ENCODE measurements at places on chromosomes 2 and 18.

DNA sequence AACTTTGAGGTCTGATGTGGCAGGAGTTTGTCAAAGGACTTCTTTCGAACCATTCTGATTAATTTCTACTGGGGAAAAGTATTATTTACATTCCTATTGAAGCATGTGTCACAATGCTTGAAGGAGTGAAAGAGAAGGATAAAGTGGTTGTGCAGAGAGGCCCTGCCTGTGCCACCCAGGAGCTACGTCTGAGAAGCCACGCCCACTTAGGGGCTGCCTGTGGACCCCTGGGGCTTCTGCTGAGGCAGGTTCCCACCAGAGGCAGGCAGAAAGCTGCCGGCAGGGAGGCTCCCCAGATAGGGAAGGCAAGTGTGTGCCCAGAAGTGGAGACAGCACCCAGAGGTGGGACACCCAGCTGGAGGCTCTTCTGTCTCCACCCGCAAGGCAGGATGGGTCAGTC, 47.4 kb downstream of the GBX2 start:
- no peak for DNase-seq

DNA sequence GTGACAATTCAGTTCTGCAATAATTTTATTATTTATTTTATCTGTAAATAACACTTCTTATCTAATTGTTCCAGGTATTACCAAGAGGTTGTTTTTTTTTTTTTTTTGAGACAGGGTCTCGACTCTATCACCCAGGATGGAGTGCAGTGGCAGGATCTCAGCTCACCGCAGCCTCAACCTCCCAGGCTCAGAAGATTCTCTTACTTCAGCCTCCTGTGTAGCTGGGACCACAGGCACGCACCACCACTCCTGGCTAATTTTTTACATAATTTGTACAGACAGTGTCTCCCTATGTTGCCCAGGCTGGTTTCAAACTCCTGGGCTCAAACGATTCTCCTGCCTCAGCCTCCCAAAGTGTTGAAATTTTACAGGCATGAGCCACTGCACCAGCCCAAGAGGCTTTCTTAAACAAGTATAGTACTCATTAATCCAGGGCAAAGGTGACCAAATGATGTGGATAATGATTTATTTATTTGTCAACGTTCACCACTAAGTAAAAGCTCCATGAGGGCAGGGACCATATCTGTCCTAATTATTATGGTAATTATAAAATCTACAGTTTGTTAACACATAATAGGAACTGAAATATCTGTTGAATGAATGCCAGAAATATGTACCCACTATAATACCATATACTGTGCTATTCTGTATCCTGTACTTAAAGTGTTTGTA, 12.0 kb downstream of the STK17B start:
- DNase-seq, result no peak

GRCh38 chr2:177633910-177634294, 241.3 kb downstream of the AGPS start:
- DNase-seq, result no peak

DNA sequence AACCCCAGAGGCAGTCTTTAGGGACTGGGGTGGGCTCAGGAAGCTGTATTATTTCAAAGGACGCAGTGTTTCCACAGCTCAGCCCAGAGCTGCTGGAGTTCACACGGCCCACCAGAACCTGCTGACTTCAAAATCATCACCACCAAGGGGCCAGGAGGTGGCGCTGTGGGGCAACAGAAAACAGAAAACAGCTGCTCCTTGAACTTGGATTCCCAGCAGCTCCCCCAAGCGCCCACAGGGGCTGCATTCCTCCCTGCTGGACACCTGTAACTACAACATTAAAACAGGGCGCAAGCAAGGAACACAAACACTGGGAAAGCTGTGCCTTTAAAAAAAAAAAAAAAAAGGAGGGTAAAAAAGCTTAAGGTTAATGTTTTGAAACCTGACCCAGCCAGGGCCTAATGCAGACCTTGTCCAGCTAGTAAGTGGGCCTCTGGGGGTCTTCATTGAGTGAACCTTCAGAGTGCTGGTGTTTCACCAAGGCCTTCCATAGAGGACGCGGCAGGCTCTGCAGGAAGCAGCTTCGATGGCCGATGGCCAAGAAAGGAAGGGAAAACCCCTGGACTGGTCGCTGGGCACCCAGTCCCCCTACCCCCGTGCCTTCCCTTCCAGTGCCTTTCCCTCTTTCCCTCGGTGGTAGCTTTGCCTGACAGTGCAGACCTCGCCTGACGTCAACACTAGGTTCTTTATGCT, 25.9 kb downstream of the MLPH start:
- DNase-seq, result peak; percentile 88

- DNase-seq, result no peak
Measured at GRCh38 chr2:141260911-141261310, 869.9 kb downstream of the LRP1B start.

DNA sequence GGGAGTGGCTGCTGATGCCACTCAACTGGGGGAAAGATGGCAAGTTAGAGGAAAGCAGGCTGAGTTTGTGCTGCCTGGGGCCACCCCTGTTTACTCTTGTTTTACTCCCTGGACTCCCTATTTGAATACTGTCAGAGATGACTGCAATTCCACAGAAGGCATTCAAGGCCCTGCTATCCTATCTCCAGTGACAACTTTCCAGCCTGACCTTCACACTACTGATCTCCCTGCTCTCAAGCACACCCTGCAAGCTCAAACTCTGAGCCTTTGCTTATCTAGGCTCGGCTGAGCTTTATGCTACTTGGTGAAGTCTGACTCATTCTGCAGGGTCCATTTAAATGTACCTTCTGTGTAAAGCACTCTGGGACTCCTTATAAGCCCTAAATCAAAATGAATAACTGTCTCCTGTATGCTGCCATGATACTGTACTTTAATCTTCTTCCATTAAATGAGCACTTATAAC, 39.3 kb upstream of the DSG1 start:
- DNase-seq, result no peak

DNA sequence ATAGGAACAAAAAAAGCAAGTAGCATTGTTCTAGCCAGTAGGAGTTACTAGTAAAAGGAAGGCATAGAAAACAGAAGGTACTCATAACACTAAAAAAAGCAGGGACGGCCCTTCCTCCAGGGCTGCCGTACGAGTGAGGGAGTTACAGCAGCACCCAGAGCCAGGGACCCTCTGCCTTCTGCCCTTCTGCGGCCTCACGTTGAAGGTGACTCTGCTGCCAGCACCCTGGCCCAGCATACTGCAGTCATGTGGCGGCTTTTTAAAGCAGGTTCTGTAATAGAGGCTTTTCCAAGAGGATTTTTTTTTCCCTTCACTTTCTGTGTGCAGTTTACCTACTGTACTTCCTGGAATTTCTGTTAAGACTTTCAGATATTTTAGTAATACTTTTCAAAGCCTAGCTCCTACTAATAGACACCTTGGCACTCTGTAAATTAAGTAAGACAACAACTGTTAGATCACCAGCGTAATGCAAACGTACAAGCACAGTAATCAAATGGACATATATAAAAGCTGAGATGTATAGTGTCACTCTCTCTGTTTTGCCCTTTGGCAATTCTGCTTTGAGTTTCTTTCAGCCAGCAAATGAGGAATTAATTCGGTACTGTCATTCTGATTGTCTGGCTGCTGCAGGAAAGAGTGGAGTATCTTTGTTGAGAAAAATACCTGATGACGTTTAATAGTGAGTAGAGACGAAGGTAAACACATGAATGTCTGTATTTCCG, 161.5 kb downstream of the PTGR3 start:
- no peak for DNase-seq

DNA sequence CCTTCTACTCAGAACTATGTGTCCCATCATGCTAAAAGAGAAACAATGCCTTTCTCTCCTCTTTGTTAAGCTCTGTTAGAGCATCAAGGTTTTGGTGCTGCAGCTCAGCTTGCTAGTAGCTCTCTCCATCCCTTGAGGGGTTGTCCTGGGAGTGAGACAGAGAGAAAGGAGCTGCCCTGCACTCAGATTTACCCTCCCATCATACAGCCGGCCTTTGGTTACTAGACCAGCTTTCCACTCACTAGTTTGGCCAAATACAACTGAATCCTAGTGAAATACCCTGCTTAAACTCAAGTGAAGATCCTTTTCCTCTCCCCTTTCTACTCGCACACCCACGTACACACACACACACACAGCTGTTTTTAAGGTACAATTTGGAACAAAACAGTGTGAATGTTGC, 2.3 kb upstream of the CHN1 start:
- DNase-seq, result no peak

DNA sequence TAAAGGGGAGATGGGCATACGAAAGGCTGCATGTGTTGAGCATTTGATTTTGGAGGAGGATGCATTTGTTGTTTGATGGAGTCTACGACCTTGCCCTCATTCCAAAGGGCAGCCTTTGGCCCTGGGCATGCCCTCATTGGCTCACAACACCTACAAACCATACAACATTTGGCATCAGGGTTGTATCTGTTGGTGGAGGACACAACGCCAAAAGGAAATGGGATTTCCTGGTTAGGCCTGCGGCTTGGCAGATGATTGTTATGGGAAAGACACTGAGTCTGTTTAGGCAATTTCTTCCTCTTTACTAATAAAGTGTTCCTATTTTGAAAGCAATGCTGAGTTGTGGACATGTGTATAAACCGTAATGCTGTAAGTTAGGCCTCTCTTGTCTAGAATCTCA, 246.9 kb downstream of the LDLRAD4 start:
- DNase-seq, result no peak

GRCh38 chr2:38735999-38736320, 15.2 kb downstream of the SRSF7 start:
- DNase-seq, result no peak

- DNase-seq, result no peak
Measured at GRCh38 chr2:69616755-69617154, 26.8 kb downstream of the AAK1 start.

GRCh38 chr2:156190517-156190916, 142.0 kb downstream of the NR4A2 start:
- no peak for DNase-seq

- DNase-seq, result no peak
Measured at GRCh38 chr2:160826496-160826895, 332.9 kb upstream of the RBMS1 start.

GRCh38 chr2:103167599-103167998, 405.8 kb downstream of the TMEM182 start:
- DNase-seq, result no peak

GRCh38 chr2:9428965-9429577, 5.6 kb downstream of the CPSF3 start:
- DNase-seq, result no peak

- DNase-seq, result peak; percentile 83
Measured at GRCh38 chr2:54838585-54839035, 115.1 kb downstream of the EML6 start.

DNA sequence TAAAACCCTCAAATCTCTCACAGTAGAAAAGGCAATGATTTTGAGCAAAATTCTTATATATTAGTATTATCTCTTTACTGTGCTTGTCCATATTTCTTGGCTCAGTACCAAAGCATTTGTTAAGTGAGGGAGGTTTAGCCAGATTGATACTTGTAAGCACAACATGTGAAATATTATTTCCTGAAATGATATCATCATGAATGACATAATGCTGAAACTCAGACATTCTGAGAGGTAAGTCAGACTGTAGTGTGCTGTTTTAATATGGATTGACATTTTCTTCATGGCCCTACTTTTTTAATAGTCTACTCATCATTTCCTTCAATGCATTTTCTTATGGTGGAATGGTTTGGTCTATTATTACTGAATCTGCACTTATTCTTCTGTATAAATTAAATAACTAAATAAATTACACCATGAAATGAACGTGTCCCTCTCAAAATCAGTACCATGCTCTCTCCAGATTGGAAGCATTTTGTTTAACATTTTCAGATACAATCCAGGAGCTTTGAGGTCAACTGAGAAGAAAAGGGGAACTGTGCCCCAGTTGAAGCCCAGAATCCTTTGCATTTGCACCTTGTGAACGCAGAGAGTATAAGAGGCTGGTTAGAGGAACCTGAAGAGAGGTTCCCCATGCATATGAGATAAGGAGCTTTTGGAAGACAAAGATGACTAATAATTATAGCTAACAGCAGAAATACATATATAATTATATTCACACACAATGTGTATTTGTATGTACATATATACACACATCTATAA, 50.1 kb upstream of the CRACDL start:
- DNase-seq, result no peak

GRCh38 chr2:119255760-119256581, 32.3 kb downstream of the STEAP3 start:
- DNase-seq, result peak; percentile 99

DNA sequence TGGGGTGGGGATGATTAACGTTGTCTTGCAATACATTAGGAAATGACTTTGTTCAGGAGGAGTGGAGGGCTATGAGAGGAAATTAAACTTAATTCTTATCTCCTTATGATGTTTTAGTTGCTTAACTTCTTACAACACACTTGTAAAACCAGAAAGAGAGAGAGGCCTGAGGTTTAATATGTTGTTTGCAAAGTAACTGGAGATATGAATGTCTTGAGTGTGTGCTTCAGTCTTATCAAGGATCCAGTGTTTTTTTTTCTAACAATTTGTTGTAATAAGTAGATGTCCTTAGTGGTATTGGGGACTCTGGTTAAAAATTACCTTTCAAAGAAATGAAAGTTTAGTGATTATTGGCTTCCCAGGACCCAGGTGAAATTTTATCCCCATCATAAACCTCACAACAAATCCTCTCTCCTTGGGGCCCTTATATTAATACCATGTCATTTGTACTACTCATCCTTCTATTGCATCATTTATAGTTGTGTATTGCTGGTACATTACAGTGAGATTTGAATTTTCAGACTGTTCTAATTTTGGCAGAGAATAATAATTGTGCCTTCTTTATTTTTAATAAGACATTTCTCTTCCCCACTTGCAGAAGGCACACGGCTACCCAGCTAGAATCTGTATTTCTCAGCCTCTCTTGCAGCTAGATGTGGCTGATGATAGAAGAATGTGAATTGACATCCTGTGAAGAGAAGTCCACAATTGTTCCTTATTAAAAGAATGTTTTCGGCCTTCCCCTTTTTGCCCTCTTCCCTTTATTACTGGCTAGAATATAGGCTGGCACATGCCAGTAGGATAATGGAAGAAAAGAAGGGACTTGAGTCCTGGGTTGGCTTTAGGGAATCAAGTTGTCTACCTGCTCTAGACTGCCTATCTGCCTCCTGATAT, 91.9 kb upstream of the CXCR4 start:
- no peak for DNase-seq

- peak; percentile 44 for DNase-seq
Measured at GRCh38 chr2:27807476-27807875, 36.0 kb downstream of the MRPL33 start.

Measured in fibroblast of mammary gland (primary cell).